ENCODE measurements at places on chromosomes 13 and 19.

DNA sequence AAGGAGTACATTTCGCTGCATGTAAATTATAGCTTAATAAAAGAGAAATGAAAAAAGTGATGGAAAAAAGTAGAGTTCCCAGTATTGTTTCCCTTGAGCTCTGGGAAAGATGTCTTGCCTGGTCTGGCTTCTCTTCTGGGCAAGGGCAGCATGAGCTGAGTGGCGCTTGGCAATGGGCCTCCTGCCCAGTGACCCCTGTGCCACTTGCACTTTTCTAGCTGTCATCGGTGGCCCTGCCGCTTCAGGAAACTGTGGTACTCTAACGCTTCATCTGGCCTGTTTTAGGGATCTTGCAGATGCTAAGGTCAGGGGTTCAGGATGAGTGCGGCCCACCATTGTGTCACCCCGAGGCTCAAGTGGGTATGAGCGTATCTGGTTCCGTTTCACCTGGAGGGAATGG lies 161.4 kb downstream of the MTUS2 start:
- DNase-seq = no peak

- no peak for DNase-seq
Observed at GRCh38 chr13:111382877-111383276, 62.4 kb downstream of the TEX29 start.

DNA sequence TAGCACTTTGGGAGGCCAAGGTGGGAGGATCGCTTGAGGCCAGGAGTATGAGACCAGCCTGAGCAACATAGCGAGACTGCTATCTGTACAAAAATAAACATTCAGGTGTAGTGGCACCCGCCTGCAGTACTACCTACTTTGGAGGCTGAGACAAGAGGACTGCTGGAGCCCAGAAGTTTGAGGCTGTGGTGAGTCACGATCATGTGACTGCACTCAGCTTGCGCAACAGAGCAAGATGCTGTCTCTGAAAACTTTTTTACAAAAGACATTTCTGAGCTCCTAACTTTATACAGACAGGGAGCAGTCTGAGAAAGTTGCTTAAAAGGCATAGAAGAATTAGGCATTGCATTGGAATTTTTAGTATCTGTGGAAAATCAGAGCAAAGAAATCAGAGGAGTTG lies 10.4 kb upstream of the TBC1D4 start:
- no peak for DNase-seq

DNA sequence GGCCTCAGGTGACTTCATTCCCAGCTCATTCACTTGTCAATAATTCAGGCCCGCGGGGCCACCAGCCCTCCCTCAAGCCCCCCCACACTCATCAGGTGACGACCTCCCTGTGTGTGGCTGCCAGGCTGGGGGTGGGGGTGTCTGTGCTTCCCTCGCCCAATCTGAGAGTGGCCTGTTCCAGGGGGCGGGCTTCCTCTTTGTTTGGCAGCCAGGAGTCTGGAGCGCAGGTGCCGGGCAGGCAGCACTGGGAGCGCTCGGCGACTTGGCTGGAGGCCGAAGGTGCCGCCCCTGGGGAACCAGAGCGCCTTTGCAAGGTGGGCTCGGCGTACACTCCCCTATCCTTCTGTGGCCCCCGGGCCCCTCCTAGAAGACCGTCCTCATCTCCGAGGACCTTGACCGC lies 5.4 kb upstream of the ZNF98 start:
- no peak for DNase-seq

- no peak for DNase-seq
Observed at GRCh38 chr19:39327363-39328045, 6.8 kb upstream of the LRFN1 start.

DNA sequence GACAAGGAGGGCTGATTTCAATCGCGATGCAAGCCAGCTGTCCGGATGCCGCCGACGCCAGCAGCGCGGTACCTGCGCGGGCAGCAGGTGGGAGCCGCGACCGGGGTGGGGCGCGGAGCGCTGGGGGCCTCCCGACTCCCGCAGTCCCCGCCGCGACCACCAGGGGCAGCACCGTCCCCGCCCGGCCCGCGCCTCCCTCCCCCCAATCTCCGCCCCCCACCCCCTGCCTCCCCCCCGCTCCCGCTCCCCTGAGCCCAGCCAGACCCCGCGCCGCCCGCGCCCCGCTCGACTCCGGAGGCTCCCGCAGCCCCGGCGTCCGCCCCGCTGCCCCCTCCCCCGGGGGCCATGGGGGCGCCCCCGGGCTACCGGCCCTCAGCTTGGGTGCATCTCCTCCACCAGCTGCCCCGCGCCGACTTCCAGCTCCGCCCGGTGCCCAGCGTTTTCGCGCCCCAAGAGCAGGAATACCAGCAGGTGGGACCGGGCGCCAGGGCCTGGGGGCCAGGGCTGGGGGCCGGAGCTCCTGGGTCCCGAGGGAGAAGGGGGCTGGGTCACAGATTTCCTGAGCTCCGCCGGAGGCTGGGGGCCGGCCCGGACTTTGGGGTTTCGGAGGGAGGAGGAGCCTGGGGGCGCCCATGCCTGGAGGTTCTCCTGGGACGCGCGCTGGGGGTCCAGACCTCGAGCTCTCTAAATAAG lies at the start of gene TTYH1:
TSS of gene TTYH1 (plus strand) at position 257 of the 693 bp plus-strand sequence. CDS start at position 346, 89 bp downstream.
- DNase-seq = peak; percentile 20

- no peak for DNase-seq
Observed at GRCh38 chr13:76715621-76716020, 170.6 kb downstream of the KCTD12 start.

DNA sequence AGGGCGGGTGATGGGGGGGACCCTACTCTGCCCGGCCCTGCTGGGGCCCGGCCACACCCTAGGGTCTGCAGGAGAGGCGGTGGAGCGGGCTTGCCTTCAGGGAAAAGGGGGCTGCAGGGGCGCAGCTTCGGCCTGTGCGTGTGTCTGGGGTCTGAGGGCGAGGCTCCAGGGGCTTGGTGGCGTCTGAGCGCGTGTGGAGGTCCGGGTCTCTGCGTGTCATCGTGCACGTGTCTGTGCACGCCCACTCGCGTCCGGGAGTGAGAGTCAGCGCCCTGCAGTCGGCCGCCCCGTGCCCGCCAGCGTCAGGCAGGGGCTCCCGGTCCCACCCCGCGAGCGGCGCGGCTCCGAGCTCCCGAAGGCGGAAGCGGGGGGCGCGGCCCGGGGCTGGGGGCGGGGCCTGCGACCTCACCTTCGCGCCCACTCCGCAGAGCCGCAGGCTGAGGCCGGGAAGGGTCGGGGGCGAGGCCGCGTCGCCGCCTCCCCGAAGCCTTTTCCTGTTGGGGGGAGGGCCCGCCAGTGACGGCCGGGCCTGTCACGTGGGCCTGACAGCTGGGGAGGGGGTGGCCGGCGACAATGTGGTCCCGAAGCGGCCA lies at the start of gene ARHGAP45:
TSS of gene ARHGAP45 (plus strand) at position 420 of the 593 bp plus-strand sequence. CDS start 239 bp downstream, outside the sequence.
- DNase-seq = peak; percentile 84

DNA sequence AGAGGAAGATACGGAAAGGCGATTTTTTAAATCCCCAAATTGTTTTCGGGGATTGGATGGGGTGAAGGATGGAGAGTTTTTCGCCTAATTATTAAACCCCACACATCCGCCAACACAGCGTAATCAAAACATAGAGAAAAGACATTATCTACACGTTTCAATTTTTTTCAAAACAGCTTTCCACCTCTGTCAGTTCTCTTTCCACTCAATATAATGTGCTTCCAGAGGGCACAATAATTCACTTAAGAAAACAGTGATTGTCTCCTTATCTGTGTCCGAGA lies 435 bp upstream of the OBI1 start:
- DNase-seq = no peak

- no peak for DNase-seq
Observed at GRCh38 chr19:55940306-55940705, 7.3 kb upstream of the NLRP8 start.

- DNase-seq = no peak
Observed at GRCh38 chr13:97743938-97744337, 209.5 kb upstream of the IPO5 start.

DNA sequence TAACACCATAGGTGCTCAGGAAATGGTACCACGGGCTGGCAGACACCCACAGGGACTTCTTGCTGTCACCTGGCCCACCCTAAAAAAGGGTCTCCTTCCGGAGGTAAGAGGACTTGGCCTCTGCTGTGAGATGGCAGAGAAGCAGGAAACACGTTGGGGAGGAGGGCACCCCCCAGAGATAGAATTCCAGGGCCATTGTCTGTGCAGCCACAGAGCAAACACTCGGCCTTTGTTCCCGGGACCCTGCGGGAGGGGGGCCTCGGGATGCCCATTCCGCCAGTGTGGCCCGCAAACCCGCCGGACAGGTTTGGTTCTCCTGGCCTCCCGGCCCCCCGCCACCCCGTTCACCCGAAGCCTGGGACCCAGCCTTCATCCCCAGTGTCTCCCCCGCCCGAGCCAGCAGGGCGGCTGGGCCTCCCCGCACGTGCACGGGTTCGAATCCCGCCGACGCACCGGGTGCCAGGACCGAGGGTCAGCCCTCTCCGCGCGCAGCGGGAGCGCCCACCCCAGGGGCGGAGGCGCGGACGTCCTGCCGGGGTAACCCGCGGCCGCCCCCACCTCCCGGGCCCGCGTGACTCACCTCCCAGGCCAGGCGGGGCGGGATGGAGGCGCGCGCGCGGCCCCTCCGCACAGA lies 714 bp downstream of the PLPP2 start:
- DNase-seq = no peak

DNA sequence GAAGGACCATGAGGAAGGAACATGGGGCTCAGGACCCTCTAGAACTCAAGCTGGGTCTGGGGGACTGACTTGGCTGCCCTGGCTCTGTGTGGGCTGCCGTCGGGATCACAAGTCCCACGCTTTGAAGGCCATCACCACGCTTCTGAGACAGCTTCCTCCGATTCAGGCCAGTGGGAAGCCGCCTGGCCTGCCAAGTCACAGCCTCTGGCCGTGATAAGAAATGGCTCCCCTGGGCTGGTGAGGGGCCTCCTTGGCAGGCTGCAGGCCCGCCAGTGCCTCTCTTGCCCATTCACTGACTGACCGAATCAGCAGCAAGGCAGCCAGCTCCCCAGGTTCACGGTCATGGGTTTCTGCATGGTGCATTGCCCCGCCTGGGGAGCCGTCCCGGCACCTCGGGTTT lies 48.8 kb downstream of the COMP start:
- no peak for DNase-seq

DNA sequence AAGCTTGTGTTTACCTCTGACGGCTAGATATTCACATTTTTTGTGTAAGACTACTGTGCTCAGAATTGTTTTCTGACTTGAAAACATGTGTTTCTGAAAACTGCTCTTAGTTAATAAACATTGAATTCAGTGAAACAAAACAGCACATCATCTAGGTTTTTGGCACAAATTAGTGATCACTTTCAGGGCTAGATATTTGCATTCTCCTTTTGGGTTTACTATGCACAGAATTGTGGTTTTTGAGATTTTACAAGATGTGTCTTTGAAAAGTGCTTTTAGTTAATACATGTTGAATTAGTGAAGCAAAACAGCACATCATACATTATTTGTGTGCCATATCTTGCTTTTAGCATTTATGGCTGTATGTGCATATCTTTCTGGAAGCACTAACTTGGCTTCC lies 8.2 kb upstream of the PARP4 start:
- DNase-seq = no peak

DNA sequence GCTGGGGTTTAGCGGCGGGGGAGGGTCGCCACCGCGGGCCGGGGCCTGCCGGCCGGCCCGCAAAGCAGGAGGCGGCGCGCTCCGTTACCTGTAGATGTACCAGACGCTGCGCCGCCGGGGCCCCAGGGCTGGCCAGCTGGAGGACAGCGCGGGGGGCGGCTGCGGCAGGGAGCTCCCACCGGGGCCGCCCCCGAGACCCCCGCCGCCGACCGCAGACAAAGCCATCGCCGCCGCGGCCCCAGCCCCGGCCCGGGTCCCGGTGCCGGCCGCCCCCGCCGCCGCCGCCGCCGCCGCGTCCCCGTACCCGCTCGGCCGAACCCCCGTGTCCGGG lies 24.8 kb downstream of the SHANK1 start:
- DNase-seq = no peak

DNA sequence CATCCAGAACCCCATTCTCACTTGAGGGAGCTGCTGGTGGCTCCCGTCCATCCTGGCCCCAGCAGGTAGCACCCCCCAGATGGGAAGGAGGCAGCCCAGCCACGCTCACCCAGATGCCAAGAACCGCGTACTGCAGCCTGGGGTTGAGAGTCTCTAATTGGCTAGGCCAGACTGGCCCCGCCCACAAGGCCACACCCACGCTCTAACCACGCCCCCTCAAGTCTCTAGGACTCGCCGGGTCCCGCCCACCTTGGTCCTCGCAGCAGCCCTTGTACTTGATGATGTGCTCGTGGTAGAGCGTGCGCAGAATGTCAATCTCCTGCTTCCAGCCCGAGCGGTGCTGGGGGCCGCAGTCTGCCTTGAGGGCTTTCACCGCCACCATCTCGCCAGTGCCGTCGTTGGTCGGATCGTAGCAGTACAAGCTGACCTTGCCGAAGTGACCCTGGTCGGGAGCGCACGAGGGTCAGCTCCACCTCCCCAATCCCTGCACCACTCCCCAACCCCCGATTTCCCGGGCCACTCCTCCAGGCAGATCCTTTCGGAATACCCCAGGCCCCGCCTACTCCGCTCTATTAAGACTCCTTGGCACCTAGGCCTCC lies 14.5 kb upstream of the ICAM3 start:
- peak; percentile 47 for DNase-seq

DNA sequence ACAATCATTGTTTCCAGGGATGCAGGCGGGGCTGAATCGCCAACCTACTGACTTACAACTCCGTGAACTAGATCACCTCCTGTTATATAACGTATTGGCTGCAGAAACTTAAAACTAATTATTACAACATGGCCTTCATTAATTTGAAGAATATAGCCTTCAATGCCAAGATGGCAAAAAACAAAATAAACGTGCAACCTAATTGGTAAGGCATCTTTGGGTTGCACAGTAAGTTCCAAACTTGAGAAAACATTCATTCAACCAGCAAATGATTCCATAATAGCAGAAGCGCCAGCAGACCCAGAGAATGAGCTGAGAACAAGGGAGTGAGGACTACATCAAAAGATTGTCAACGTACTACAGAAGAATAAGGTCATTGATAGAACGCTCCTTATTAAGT lies 39.8 kb downstream of the DACH1 start:
- no peak for DNase-seq

DNA sequence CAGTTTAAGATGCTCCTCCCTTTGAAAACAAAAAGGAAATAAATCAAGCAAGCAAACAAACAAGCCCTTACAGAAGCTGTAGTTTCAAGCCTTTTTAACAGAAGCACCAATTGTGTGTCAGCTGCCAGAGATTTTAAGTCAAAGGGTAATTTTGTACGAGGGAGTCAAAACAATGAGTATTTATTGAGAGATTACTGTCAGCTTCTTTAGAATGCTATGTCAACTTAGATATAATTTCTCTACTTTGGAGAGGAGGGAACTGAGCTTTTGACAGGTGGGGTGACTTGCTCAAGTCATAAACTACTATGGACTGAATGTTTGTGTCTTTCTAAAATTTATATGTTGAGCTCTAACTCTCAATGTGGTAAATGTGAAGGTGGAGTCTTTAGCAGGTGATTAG lies 10.5 kb upstream of the CBY2 start:
- DNase-seq = no peak

DNA sequence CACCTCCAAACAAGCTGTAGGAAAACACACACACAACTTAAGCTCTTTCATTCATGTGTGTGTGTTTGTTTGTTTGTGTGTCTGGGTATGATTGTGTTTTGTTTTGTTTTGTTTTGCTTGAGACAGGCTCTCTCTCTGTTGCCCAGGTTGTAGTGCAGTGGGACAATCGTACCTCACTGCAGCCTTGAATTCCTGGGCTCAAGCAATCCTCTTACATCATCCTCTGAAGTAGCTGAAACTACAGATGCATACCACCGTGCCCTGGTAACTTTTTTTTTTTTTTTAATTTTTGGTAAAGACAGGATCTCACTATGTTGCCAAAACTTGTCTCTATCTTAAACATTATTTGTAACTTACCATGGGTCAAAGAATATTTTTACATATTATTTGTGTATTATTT lies 431.7 kb downstream of the SLITRK1 start:
- DNase-seq = no peak

Measured in stimulated activated CD8-positive, alpha-beta memory T cell treated with anti-CD3 and anti-CD28 coated beads, Interleukin-15, amount 100 ng/mL, for 48 hours (primary cell).